ENCODE measurements at places on chromosomes 12 and 14. TPM values are rescaled to one million over a fixed set of nuclear protein-coding genes. Genes with fewer than 3 reads are reported as not detected.

- no peak for DNase-seq
Observed at GRCh38 chr12:109677279-109677691, 36.3 kb upstream of the FAM222A start.

- DNase-seq: peak; percentile 53
Observed at GRCh38 chr12:2752676-2753371, 41.9 kb upstream of the FKBP4 start.

DNA sequence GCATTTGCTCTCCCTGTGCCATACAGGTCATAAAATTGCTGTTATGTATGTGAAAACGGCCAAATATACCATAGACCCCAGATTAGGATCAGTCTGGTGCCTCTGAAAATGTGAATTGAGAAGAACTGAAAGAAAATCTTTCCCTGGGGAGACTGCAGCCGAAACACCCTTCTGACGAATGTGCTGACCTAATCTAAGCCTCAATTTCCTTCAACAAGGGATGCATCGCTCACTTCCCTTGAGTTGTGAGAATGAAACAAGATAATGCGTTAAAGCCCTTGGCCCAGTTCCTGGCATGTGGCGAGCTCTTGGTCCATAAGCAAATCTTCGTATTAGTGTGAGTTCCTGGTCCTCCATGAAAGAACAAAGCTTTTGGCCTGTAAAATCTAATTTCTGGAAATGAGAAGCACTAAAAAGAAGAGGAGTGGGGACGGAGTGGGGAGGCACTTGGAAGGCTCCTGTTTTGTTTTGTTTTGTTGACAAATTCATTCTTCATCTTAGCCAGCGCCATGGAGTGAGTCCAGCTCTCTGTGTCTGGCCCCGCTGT, 49.5 kb upstream of the RTRAF start:
- DNase-seq: no peak

- no peak for DNase-seq
Observed at GRCh38 chr14:54446161-54446693, 5.1 kb upstream of the CNIH1 start.

GRCh38 chr12:132633398-132633797, 14.8 kb downstream of the P2RX2 start:
- DNase-seq: no peak

GRCh38 chr14:43778937-43779639, 728.0 kb downstream of the FSCB start:
- no peak for DNase-seq

- peak; percentile 70 for DNase-seq
Observed at GRCh38 chr12:26119391-26119989, 5.3 kb downstream of the BHLHE41 start.

- DNase-seq: peak; percentile 72
Observed at GRCh38 chr12:99453836-99454538, 193.6 kb upstream of the GARIN6 start.

GRCh38 chr14:24334431-24335291, at the start of gene ADCY4:
Gene ADCY4 (minus strand): TSS chr14:24335071. CDS start chr14:24334652, 419 bp downstream.
- no peak for DNase-seq

DNA sequence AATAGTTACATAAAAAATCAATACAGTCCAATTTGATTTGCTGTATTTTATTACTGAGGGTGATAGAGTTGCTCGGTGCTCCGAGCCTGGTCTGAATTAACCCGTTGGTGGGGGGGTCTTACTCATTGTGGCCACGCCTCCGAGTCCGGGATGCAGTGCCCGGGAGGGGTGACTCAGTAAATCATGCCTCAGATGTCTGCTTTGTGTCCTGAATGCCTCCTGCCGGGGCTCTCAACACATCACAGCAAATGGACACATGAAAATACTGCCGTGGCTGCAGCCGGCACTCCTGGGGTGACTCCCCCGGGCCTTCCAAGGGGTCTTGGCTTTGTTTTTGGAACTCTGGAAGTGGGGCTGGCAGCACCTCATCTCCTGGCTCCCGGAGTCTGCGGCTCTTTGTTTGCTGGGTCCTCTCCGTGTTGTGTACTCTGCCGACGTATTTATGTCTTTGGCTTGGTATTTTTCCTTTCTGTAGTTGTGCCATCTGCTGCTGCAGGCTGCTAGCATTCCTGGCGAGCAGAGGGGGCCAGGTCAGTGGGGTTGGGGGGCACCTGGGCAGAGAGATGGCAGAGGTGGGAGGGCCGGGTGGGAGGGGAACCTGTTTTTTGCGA, 129.0 kb downstream of the AACS start:
- DNase-seq: peak; percentile 33

- peak; percentile 24 for DNase-seq
Observed at GRCh38 chr14:50528000-50528399, 4.4 kb downstream of the MAP4K5 start.

- no peak for DNase-seq
Observed at GRCh38 chr14:75449036-75449435, 21.2 kb downstream of the JDP2 start.

- DNase-seq: no peak
Observed at GRCh38 chr14:99764222-99764706, 28.9 kb upstream of the EML1 start.

- DNase-seq: no peak
Observed at GRCh38 chr12:24012528-24012927, 63.1 kb upstream of the SOX5 start.

GRCh38 chr12:79008591-79008990, 144.0 kb downstream of the SYT1 start:
- DNase-seq: no peak

GRCh38 chr12:119375075-119375882, 40.8 kb downstream of the CCDC60 start:
- DNase-seq: no peak

GRCh38 chr12:27996761-27997160, 24.2 kb upstream of the PTHLH start:
- DNase-seq: no peak

CCDC175 gene
- not detected for total RNA-seq

AICDA gene
- total RNA-seq: not detected

FLRT2 gene
- 5.2 TPM for total RNA-seq

OTUB2 gene
- total RNA-seq: 1.6 TPM

CATSPERB gene
- not detected for total RNA-seq

SERPINA9 gene
- total RNA-seq: not detected
